ENCODE measurements at places on chromosomes 16 and 17. TPM values are rescaled to one million over a fixed set of nuclear protein-coding genes. Genes with fewer than 3 reads are reported as not detected.

DNA sequence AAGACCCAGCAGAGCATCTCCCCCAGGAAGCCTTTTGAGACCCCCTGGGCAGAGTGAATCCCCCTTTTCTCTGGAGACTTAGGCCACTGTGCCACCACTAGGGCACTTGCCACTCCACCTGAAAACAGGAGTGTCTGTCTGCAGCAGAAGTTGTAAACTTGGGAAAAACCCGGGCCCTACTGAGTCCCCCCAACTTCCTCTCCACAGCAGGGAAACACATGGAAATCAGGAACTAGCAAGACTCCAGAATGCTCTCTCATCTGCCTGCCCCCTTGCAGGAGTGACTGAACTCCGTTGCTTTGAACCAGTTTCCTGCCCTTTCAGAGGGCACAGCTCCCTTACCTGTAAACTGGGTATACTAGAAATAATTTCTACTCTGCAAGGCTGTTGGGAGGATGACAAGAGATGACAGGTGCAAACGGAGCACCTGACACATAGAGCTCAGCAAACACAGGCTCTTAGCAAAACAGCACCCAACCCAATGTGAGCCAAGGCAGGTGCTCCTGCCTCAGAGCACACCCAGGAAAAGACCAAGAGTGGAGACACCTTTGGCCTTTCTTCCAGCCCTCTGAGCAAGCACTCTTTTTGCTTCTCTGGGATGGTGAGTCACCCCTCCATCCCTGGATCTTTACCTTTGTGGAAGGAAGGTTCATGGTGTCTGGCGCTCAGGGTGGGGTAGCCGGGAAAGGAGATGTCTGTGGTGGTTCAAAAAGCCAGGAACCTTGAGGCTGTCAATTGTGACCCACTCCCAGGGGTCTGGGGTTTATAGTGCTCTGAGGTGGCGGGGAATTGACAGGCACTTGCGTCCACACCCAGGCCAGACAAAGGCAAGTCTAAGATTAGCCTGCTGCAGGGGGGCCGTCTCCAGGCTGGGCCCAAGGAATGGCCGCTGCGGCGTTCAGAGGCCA is at the start of gene HCRT:
Gene HCRT, minus strand, starts transcription at position 740 of the 908 bp plus-strand sequence. Its CDS starts 87 bp downstream, at position 653.
- DNase-seq, result no peak

The PMFBP1 gene
- 0.21 TPM for total RNA-seq

DNA sequence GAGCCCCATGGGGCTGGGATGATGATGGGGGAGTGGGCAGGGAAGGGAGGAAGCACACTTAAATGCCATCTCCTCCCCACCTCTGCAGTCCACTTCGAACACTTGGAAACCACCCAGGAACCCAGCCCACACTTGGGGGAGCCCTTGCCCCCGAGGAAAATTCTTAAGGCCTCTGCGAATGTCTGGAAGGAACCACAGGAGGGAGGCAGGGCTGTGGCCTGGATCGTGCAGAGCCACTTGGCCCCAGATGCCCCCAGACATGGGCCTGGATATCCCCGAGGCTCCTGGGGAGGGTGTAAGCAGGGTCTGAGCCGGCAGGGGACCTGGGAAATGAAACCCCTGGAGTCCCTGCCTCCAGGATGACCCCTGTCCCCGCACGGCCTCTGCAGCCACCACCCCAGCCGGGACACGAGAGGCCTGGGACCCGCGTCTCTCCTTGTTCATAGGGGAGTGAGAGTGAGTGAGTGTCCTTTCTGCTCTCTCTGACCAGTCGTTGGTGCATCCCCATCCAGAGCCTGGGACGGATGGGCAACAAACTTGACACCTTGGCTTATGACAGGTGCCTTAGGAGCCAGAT is 11.8 kb upstream of the MTSS2 start:
- DNase-seq, result no peak

DNA sequence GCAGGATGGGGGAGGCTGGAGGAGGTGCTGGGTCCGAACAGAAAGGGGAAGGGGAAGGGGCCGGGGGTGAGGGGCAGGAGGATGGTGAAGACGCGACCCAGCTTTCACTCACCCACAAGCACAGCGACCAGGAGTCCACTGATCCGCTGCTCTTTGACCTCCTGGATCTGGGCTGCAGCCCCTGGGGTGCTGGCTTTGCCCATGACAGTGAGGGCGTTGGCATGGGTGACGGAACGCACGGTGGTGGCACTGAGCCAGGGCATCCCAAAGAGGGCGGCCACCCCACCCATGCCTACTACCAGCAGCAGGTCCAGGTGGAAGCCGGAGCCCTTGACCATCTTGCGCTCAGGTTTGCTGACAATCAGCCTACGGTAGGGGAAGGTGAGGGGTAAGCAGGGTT is 14.9 kb downstream of the SLC4A1 start:
- no peak for DNase-seq

The WNT3 gene
- total RNA-seq, result 0.05 TPM

GRCh38 chr17:20999044-20999573 is 43.7 kb downstream of the USP22 start:
- no peak for DNase-seq

The HIC1 gene
- 49.4 TPM for total RNA-seq

Data from activated CD4-positive, alpha-beta T cell treated with anti-CD3 and anti-CD28 coated beads, Interleukin-2, amount 10 ng/mL, durations not matched to agents 24 days and 14 days (primary cell).